Bronchial epithelial cell (primary cell): ENCODE measurements at places on chromosomes 5 and 9. TPM values are rescaled to one million over a fixed set of nuclear protein-coding genes. Genes with fewer than 3 reads are reported as not detected.
A peak's percentile ranks its signal among the peaks of the same experiment; 100 is the strongest.

- peak; percentile 7 for DNase-seq
Observed at GRCh38 chr9:8660383-8660782, 860.8 kb upstream of the DMAC1 start.

SPATA31E1 gene
- total RNA-seq: not detected in 2 replicates

- no peak for DNase-seq
Observed at GRCh38 chr9:38282756-38283155, 109.7 kb upstream of the ALDH1B1 start.

GRCh38 chr9:125255781-125256391 lies 5.7 kb upstream of the GAPVD1 start:
- no peak for DNase-seq

DNA sequence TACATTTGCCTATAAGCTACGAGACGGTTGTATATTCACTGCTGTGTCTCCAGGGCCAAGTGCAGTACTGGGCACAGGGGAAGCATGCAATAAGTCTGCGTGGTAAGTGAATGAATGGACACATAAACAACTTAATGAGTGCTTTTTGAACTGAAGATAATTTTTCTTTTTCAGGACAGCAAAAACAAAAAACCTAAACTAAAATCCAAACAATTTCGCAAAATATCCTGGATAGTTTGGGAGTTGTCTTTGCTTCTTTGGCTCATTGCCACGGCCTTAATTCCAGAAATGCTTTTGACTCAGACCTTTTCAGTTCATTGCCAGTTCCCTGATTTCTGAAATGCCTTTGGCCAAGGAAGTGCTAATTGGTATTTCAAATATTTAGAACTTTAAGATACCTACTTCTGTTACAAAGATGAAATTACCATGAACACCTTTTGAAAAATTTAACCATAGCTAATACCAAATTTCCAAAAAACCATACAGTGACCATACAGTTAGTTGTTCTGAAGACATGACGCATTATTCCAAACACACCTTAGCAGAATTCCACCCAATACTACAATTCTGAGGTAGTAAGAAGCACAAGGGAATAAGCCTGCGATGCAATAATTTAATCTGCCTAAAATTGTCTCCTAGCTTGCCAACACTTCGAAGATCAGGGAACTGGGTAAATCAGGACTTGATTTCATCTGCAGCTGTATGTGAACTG lies 42.8 kb downstream of the TEK start:
- peak; percentile 63 for DNase-seq

FGF10 gene
- total RNA-seq: not detected in 2 replicates

GRCh38 chr5:2732850-2733249 lies 18.6 kb downstream of the IRX2 start:
- no peak for DNase-seq

DNA sequence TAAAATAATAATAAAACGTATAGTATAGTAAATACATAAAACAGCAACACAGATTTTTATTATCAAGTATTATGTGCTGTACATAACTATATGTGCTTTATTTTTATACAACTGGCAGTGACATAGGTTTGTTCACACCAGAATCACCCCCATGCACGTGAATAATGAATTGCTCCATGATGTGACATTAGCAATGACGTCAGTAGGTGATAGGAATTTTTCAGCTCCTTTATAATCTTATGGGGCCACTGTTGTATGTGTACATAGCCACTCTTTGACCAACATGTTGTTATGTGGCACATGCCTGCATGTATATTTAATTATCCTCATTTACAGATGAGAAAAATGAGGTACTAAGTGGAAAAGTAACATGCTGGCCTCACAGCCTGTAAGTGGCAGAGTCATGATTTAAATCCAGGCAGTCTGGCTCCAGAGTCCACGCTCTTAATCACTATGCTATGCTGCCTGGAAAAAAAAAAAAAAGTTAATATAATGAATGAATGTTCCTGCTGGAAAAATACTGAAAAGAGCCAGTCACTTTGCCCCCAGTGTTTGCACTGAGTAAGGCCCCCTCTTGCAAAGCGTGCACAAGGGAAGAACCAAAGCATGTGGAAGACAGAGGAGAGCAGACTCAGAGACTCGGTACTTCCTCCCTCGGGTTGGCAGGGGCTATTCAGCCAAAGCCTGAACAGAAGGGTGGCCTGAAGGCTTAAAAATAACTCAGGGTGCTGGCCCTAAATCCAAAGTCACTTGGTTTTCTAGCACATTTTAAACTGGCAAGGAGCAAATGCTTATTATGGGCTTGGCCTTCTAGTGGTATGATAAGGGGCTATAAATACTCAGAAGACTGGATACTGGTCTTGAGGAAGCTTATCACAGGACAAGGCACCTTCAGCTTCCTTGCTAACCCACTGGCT lies 206.8 kb downstream of the GLIS3 start:
- no peak for DNase-seq

DNA sequence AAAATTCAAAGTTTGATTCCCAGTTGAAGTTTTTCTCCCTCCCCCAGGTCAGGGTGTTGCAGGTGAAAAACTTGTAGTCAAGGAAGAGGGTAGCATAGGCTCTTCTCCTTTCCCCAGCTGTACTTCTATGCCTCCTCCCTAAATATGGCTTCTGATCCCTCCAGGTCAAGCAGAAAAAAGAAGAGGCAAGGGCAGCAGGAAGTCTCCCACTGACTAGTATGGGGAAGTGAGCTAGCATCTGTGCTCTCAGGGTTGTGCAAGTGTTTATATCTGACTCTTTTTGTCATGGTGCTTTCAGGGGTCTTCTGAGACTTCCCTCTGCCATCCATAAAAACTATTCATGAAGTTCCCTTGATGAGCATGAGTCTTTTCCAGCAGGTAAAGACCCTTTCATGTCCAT lies 76.0 kb downstream of the ATPSCKMT start:
- DNase-seq: no peak

DNA sequence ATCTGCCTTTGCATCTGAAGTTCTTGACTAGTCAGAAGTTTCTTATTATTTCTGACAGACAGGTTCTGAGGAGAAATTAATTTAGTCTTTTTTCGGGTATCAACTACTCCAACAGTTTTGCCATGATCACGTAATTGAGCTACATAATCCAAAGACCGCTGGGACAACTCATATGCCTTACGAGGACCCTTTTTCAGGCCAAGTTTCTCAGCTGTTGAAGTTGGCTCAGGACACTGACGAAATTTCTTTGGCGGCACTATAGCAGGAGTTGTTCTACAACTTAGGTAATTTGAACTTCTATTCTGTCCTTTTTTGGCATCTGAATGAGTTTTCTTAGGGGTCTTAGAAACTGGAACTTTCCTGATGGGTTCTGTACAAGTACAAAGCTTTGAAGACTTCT lies 27.2 kb downstream of the SETX start:
- DNase-seq: no peak

- no peak for DNase-seq
Observed at GRCh38 chr5:58012801-58013315, 447.0 kb downstream of the PLK2 start.

DNA sequence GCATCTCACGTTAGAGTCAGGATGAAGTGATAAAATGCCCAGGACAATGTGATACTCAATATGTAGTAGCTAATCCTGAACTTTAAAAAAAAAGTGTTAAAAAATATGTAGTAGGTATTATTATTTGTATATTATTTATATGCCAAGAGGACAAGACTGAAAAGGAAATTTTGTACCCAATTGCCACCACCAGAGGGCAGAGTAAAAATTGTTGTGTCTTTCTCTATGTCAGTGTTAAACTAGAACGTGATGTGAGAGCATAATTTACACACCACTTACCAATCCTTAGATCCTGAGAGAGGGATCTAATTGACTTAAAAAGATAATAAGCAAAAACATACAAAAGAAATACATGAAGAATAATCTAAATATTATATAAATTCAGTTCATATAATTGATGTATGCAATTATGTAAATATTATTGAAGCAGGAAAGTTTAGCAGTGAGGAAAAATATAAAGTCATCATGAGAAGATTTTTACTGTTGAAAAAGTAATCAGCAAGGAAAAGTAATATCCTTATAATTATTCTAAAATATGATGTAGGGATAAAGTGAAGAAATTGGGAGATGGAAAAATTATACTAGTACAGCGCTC lies 288.9 kb downstream of the RAB3C start:
- DNase-seq: peak; percentile 58

DNA sequence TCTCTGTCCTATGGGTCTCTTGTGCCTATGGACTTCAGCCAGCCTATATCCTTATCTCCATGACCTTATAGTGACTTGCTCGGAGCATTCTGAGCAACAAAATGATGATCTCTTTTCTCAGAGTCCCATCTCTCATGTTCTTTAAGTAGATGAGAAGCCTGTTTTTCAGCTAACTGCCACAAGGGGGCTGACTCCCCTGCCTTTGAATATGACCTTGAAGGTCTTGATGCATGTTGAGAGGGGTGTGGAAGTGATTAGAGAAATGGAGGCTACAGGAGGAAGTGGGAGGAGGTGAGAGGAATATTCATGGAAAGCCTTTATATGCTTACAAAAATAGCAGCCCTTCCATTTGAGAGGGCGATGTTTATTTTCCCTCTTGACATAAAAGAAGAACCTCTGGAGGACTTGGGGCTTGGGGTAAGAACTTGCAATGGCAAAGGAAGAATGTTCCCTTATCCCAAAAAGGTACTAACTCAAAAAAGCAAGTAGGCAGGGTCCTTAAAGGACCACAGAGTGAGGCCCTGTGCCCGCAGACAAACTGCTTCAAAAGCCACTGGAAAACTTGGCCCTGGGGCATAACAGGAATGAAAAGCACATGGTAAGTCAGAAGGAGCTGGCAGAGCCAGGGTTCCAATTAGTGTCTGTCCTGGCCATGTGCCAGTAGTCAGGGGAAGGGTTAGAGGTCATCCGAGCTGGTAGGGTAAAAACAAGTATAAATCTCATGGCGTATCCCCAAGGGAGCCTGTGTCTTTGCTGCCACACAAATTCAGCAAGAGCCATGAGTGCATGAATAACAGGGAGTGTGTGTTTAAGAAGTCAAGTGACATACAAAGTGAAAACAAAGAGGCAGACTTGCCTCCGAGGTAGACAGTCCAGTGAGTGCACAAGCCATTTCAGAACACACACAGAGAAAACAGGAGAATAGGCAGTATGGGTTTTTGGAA lies 39.1 kb downstream of the FGD3 start:
- DNase-seq: no peak

DNA sequence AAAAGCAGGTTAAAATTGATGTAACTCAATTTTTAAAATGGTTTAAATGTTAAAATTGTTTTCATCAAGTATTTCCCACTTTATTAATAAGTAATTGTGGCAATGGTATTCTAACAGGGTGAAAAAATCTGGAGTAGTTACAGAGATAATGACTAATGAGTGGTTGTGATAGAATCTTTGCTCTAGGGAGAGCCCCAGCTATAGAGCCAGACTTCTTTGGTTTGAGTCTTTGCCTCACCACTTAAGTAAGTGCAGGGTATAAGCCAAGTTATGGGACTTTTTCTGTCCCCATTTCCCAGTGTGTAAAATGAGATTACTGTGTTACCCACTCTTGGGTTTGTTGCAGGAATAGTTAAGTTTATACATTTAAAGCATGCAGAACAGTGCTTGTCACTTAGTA lies 158.1 kb downstream of the FER start:
- DNase-seq: peak; percentile 35

C9orf153 gene
- 0.26 TPM in 2 replicates for total RNA-seq

DNA sequence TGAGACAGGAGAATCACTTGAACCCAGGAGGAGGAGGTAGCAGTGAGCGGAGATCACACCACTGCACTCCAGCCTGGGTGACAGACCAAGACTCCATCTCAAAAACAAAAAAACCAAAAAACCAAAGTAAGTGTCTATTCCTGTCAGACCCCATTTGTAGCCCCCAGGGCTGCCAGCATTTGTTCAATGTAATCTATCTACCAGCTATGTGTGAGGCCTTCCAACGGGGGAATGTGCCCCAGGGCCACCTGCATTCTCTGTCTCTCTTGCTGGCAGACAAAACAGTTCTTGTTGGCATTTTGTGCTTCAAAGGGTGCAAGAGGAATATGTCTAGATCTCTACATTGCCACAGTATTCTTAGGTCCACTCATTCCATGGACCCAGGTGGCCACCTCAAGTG lies 34.1 kb downstream of the CD14 start:
- DNase-seq: no peak

PRR16 gene
- 0.53 TPM in 1 of 2 replicates, not detected in the other for total RNA-seq

RANBP3L gene
- not detected in 2 replicates for total RNA-seq

DNA sequence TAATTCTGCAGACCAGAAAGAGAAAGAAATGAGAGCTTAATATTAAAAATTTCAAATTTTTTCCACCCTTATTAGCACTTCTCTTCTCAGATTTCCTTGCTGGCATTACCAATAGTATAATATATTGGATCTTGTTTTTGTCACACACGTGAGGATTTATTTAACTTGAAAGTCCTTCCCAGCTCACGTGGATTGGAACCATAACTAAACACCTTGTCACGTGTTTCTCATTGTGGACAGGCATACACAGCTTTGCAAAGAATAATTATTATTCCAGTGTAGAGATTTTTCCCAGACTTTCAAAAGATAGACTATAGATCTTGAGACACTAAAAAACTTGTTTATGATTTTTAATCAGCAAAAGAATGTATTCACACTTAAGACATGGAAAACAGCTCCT lies 123.8 kb upstream of the LPAR1 start:
- DNase-seq: no peak

DNA sequence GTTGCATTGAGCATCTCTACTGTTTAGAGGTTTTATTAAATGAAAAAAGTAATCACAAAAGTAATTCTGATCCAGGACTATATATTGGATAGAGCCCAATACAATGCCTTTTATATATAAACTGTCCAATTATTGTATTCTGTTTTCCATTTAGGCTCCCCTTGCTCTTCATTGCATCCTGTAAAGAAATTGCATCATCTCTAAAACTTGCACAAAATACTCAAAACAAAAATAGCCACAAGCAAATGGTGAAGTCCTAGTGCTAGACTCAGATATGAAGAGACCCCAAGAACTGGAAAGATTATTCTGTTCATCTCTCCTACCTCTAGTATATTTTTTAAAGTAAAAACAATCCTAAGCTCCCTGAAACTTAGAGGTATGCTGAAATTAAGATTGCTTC lies 195.8 kb downstream of the NNT start:
- no peak for DNase-seq

NTRK2 gene
- not detected in 2 replicates for total RNA-seq

- DNase-seq: peak; percentile 70
Observed at GRCh38 chr5:170120576-170120975, 14.9 kb downstream of the FOXI1 start.

NUTM2G gene
- total RNA-seq: not detected in 2 replicates

GRCh38 chr5:160772854-160773253 lies 79.2 kb downstream of the ATP10B start:
- DNase-seq: no peak

- DNase-seq: no peak
Observed at GRCh38 chr9:130239741-130240241, 25.8 kb upstream of the HMCN2 start.

- no peak for DNase-seq
Observed at GRCh38 chr5:62314213-62314830, 8.3 kb downstream of the KIF2A start.

FAM78A gene
- total RNA-seq: under 0.01 and 0.26 TPM in 2 replicates

GRCh38 chr9:5718296-5719032 lies 89.6 kb downstream of the RIC1 start:
- DNase-seq: no peak
